ENCODE measurements at places on chromosomes 5 and 9. TPM values are rescaled to one million over a fixed set of nuclear protein-coding genes. Genes with fewer than 3 reads are reported as not detected.

- no peaks in the 10 kb centered on the region for H3K4me1 ChIP-seq
- H3K27ac ChIP-seq: no peak overlapping the region
- DNase-seq: no peak
- H3K4me3 ChIP-seq: no peak overlapping the region
- no peaks in the 10 kb centered on the region for H3K36me3 ChIP-seq
Measured at GRCh38 chr5:176754376-176754973, 55.9 kb upstream of the UNC5A start.

Gene CORO2A
- total RNA-seq: 2.4 TPM

DNA sequence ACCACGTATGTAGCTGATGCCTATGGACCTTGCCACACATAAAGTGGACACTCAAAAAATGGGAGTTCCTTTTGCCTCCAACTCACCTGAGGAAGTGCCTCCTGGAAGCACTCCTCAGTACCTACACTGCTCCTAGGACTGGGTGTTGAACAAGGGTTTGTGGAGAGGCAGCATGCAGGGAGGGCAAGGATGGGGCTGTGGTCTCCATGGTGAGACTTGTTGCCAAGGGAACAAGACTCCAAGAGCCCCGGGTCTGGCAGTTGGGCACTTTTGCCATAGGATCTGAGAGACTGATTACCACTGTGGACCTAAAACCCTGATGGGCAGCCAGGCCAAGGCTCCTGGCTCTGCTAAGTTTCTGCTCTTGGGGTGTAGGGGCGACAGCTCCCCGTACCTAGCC is 6.9 kb upstream of the NR5A1 start:
- no peak overlapping the region for H3K27ac ChIP-seq
- no peak overlapping the region for H3K4me3 ChIP-seq
- no peaks in the 10 kb centered on the region for H3K36me3 ChIP-seq
- no peaks in the 10 kb centered on the region for H3K27me3 ChIP-seq

DNA sequence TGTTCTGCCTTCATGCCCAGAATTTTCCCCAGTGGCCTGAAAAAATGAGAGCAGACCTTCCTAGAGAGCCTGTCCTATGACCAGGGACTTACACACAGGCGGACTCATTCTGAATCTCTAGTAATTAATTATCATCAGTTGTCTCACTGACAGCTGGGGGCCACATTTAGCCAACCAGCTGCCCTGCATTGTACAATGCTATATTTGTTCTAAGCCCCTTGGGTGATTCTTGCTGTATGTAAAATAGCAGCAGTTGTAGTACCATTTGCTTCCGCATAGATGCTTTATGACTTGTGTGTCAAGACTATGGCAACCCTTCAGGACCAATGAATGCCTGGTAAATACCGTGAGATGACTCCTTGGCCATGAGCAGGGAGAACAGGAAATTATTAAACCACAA is 415.4 kb upstream of the SEMA6A start:
- H3K27ac ChIP-seq: no peak overlapping the region
- no peak overlapping the region for H3K4me3 ChIP-seq
- H3K4me1 ChIP-seq: no peaks in the 10 kb centered on the region
- no peaks in the 10 kb centered on the region for H3K27me3 ChIP-seq
- no peaks in the 10 kb centered on the region for H3K36me3 ChIP-seq

Gene FAM153A
- not detected for total RNA-seq

DNA sequence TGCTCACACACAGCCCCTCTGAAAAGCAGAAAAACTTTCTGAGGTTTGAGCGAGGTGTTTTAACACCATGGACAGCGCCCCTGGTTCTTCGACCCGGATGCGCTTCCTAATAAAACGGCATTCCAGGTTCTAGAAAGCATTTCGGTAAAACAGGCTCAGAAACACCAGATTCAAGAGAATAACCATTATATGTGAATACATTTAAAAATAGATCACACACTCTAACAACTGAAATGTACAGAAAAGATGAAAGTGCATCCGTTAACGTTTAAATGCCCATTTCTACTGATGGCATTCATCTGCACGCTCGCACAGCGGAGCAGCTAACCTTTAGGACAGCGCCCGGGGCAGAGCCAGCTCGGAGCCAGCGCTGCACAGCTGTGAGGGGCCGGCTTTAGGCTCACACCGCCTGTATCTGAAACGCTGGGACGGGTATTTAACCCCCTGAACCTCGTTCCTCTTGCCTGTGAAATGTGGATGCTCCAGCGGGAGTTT is 26.3 kb upstream of the TENT4A start:
- H3K27me3 ChIP-seq: peaks cover 63% of the 10 kb centered on the region
- H3K4me3 ChIP-seq: peak overlapping the region; percentile 66
- H3K36me3 ChIP-seq: no peaks in the 10 kb centered on the region
- no peak overlapping the region for H3K27ac ChIP-seq

Gene RGS7BP
- total RNA-seq: 1.4 TPM

Gene PCDHB3
- 6.7 TPM for total RNA-seq

DNA sequence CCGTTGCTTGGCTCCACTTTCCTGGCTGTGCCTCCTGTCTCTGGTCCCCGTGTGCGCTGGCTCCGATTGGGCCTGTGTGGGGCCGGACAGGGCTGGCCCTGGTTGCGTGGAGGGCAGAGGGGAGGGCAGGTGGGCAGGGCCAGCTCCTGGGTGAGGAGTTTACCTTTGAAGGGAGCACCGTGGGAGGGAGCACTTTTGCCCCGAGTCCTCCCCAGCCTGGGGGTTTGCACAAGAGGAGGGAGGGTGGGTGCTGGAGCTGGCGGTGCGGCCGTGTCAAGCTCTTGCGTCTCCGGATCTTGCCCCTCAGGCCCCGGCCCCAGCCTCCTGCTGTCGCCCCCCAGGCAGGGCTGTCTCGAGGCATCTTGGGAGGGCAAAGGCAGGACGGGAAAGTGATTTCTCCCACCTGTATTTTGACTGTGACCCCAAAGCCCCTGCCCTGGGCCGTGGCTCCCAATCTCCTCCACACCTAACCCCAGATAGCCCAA is 48.3 kb upstream of the EXOC3 start:
- no peak overlapping the region for H3K27ac ChIP-seq
- peaks cover 12% of the 10 kb centered on the region for H3K4me1 ChIP-seq
- H3K36me3 ChIP-seq: no peaks in the 10 kb centered on the region
- peaks cover 7% of the 10 kb centered on the region for H3K27me3 ChIP-seq

Gene FOXD4L3
- total RNA-seq: not detected

Gene APBA1
- total RNA-seq: 3.4 TPM

DNA sequence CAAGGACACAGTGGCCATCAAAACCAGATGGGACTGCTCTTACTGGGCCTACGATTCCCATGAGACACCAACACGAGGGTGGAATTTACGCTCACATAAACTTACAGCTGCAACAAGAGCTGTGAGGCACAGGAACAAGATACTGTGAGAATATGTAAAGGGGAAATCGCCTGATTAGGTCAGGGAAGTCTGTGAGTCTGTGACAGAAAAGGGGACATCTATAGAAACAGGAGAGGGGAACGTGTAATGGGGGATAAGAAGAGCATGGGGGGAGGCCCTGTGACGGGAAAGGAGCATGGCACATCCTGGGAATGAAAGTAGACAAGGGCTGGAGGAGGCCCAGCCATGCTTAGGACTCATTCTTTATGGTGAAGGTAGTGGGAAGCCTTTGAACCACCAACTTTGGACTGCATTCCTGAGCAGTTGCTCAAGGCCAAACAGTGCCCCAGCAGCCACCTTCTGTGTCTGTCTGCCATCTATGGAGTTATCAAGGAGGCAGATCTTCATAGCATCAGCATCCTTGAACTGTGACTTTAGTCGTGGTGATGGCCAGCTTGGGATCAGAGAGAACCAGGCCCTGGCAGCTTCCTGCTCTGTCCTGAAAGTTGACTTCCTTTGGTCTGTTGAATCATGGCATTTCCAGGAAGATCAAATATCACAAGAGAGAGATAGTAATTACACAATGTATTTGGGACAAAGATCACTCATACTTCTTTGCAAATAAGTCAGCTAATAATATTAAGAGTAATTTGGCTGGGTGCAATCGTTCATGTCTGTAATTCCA is 87.9 kb upstream of the FAM169A start:
- H3K4me3 ChIP-seq: no peak overlapping the region
- no peak for DNase-seq
- H3K4me1 ChIP-seq: no peaks in the 10 kb centered on the region
- no peaks in the 10 kb centered on the region for H3K36me3 ChIP-seq

DNA sequence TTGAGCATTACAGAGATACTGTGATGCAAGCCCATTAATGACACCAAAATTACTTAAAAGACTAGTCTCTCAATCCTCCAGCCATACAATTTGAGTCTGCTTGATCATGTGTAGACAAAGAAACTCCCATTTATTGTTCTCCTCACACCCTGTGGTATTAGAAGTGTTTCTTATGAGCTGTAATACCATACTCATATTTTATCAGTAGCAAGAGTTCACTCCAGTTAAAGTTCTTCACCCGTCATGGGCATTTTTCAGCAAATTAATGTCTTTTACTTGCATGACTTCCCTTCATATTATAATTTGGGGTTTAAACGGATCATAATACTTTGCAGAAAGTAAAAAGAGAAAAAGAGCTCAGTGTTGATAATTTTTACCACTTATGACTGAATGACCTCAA is 242.9 kb downstream of the BNC2 start:
- no peak overlapping the region for H3K4me3 ChIP-seq
- no peak for DNase-seq
- peaks cover 54% of the 10 kb centered on the region for H3K4me1 ChIP-seq

Gene HAUS6
- 61.2 TPM for total RNA-seq

DNA sequence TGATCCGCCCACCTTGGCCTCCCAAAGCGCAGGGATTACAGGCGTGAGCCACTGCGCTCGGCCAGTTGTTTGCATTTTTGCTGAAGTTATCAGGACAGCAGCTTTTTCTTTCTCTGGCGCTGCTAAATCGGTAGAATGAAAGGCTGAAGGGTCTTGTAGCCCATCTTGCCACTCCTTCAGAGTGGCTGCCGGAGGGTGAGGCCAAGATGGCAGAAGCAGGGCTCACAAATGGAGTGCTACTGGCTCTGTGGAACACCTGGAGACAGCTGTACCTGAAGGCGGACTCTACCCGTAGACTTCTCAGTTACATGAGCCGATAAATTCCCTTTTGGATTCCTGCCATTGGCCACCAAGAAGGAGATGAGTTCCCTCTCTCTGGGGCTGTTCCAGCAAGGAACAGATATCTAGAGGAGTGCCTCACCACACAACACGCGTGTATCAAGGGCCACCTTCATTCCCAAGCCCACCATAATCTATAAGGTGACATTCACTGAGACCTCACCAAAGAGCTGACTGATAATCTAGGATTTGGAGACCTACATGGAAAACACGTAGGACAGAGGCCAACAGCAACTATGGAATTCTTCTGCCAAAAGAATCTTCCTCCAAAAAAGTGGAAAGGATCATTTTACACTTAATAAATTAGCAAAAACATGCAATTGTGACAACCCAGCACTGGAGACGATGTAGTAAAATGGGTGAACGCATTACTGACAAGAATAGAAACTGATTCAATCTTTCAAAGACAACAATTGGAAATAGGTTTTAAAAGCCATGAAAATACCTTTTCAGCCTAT is 21.8 kb downstream of the STK10 start:
- H3K4me1 ChIP-seq: peaks cover 16% of the 10 kb centered on the region
- no peaks in the 10 kb centered on the region for H3K27me3 ChIP-seq
- no peak overlapping the region for H3K4me3 ChIP-seq
- no peak for DNase-seq

Gene EGFL7
- total RNA-seq: 16.5 TPM

- no peak overlapping the region for H3K27ac ChIP-seq
- no peaks in the 10 kb centered on the region for H3K27me3 ChIP-seq
- no peak overlapping the region for H3K4me3 ChIP-seq
- no peaks in the 10 kb centered on the region for H3K4me1 ChIP-seq
- DNase-seq: no peak
Measured at GRCh38 chr5:116585227-116585626, 10.6 kb upstream of the SEMA6A start.

DNA sequence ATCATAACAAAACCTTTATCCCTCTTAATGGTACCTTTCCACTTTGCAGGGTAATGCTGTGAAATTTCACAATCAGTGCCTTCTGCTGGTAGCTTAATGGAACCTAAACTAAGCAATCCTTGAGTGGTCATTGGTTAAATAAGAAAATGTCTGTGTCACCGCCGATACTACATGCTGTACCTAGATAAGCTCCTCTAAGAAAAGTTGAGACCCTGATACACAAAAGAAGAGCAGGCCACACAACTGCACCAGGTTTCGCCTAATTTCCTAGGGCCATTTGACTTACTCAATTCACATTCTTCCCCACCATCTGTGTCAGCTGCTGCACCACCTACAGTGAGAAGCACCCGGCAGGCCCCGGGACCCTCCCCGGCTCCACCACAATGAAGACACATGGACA is 9.0 kb upstream of the EDF1 start:
- H3K27me3 ChIP-seq: no peaks in the 10 kb centered on the region
- no peaks in the 10 kb centered on the region for H3K4me1 ChIP-seq
- no peak for DNase-seq
- H3K36me3 ChIP-seq: no peaks in the 10 kb centered on the region
- no peak overlapping the region for H3K4me3 ChIP-seq
- H3K27ac ChIP-seq: no peak overlapping the region

Gene PCSK1
- total RNA-seq: 3.9 TPM

Gene SLIT3
- total RNA-seq: 0.22 TPM

Gene PCDHGB3
- 0.74 TPM for total RNA-seq

Gene HEMGN
- total RNA-seq: not detected

Gene CCDC171
- 6.1 TPM for total RNA-seq

- no peaks in the 10 kb centered on the region for H3K27me3 ChIP-seq
- no peak for DNase-seq
- H3K36me3 ChIP-seq: no peaks in the 10 kb centered on the region
- H3K4me1 ChIP-seq: no peaks in the 10 kb centered on the region
- no peak overlapping the region for H3K4me3 ChIP-seq
Measured at GRCh38 chr5:74156728-74157383, 483.7 kb downstream of the ENC1 start.

Gene PCDHGA3
- total RNA-seq: 0.54 TPM

Gene SYNPO
- total RNA-seq: 1.3 TPM

Gene AOPEP
- 16.6 TPM for total RNA-seq
